CMK (cell line): ENCODE measurements at places on chromosomes 2 and 18.

DNA sequence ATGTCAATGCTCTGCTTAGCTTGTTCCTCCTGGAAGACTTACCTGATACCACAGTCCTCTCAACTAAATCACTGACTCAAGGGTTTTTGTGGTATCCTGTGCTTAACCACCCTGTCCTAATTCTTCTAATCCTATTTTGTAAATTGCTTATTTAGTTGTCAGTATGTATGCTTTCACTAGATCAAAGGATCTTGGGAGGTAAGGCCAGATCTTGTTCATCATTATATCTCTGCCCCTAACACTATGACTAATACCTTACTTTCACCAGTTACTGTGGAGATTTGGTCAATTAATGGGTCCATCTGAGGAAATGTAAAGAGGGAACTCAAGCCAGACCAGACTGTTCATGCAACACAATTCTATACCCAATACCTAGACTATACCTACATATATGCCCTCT is 203.2 kb downstream of the GULP1 start:
- DNase-seq: no peak

DNA sequence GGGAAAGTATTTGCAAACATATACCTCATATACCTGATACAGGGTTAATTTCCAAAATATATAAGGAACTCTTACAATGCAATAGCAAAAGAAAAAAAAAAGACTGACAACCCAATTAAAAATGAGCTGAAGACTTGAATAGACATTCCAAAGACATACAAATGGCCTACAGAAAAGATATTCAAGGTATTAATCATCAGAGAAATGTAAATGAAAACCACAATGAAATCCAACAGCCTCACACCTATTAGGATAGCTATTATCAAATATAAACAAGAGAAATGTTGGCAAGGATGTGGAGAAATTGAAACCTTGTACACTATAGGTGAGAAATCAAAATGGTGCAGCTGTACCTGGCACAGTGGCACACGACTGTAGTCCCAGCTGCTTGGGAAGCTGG is 25.7 kb downstream of the NR4A2 start:
- DNase-seq: no peak

GRCh38 chr18:34604591-34604990 is 105.5 kb upstream of the DTNA start:
- DNase-seq: no peak

GRCh38 chr2:230318190-230319121 is 8.5 kb upstream of the SP140L start:
- DNase-seq: no peak
